T-helper 2 cell (primary cell): ENCODE measurements at places on chromosomes 1 and 21.
A peak's percentile ranks its signal among the peaks of the same experiment; 100 is the strongest.

GRCh38 chr1:151953409-151954094, 40.1 kb downstream of the S100A10 start:
- no peak for DNase-seq

DNA sequence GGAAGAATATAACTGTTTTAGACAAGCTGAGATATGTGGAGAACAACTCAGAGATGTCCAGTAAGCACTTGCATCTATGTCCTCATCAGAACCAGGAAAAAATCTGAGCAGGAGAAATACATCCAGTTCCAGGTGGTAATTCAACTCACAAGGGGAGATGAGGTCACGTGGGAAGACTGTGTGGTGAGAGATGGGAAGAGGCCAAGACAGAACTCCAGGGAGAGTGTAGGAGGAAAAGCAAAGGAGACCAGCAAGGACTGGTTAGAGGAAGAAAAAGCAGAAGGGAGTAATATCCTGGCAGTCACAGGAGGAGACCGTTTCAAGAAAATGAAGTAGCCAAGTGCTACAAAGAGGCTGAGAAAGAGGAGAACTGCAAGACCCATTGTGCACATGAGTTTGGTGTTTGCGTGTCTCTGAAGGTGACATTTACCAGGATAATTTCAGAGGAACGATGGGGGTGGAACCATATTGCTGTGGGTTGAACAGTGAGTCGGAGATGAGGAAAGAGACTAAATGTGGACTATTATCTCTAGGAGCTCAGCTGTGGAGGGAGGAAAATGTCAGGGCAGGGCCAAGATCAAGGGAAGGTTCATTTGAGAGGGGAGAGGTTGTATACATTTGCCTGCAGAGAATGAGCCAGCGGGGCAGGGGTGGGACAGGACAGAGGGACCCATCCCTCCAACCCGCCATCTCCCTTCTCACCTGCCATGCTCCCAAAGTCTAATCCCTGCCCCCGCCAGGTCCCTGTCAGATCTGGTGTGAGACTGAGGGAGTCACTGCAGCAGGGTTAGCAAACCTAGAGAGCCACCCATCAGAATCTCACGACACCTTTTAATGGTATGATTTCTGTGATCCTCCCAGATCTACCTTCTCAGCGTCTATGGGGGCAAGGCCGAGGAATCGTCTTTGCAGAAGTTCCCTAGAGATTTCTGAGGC, 24.9 kb downstream of the SUSD4 start:
- no peak for DNase-seq

- DNase-seq = no peak
These were observed 496.9 kb upstream of the CAMK1G start for GRCh38 chr1:209086486-209087192.

- no peak for DNase-seq
These were observed 32.9 kb downstream of the GADD45A start for GRCh38 chr1:67717876-67718275.

DNA sequence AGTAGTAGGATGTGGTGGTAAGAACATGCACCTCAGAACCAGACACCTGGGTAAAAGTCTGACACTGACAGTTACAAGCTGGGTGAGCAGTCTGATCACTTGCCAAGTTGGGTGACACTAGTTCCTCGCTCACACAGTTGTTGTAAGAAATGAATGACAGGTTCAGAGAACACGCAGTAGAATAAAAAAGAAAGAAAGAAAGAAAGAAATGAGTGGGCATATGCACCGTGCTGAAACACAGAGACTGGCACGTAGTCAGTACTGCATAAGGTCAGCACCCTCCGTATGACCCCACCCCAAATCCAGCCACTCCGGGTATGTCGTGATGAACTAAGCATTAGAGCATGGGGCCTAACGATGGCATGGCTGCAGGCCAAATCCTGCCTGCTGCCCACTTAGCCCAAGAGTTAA, 90.6 kb downstream of the GLUL start:
- no peak for DNase-seq

DNA sequence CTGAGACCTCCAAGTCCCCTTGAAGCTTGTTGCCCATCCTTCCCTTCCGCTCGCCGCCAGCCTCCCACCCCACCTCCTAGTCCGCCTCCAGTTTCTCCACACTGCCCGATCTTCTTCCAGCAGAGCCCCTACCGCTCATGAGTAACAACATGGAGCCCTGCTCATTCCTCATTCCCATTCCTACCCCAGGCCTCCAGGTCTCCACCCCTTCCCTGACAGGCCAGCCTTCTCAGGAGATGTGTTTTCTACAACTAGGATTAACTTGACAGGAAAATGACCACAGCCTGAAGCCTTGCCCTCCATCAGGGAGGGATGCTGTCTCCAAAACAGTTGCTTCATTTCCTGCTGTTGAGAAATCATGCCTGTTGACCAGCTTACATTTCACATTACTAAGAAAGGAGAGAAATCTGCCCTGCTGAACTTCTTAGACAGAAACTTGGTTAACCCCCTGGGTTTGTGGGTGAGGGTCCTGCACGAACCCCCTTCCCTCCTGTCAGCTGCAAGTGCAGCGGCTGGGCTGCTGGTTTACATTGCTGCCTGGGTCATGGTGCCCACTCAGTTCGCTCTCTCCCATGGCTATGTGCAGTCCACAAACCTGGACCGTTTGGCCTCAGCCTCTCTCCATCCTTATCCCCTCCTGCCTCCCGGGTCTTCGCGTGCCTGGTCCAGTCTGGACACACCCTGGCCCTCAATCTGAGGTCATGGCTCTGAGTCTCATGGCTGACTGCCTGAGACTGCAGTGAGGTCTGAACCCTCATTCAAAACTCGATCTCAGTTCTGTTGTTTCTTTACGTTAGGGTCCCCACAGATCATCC, 16.1 kb upstream of the CHI3L1 start:
- no peak for DNase-seq

DNA sequence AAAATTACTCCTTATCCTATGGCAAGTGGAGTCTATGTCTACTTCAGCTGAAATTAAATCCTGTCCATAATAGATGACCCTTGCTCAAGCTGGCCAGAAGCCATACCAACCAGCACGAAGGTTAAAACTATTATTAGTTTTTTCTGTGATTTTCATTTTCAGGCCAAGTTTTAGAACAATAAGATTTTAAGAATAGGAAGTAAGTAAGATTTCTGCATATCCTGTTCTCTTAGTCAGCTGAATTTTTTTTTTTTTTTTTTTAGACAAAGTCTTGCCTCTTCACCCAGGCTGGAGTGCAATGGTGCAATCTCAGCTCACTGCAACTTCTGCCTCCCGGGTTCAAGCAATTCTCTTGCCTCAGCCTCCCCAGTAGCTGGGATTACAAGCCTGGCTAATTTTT, 6.1 kb upstream of the RBP7 start:
- DNase-seq = no peak

GRCh38 chr1:23385119-23385621, 15.5 kb upstream of the ZNF436 start:
- DNase-seq = no peak

DNA sequence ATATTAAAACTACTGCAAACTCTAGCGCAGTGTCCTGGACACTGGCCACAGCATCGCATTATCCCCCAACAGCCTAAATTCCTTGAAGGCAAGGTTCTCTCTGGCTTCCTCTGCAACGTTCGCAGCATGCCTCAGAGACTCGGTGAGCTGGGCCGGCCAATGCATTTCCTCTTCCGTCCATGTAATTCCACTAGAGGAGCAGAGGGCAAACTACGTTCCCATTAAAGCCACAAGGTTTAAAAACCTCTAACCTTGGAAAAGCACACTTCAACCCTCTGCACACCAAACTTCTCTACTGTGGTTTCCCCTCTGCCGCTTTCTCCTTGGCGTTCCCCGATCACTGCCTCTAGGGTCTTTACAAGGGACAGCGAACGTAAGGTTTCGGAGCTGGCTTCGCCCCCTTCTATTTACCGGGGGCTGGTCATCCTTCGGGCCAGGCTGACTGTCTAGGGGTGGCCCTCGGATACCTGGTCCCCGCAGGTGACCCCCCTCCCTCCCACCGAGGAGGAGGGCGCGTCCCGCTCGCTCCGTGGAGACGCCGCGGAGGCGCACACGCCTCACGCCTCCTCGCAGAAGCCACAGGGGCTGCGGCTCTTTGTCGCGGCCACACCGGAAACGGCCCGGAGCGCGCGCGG, 456 bp upstream of the SMYD2 start:
- DNase-seq = peak; percentile 31

- no peak for DNase-seq
These were observed 24.0 kb downstream of the NSUN4 start for GRCh38 chr1:46364612-46365011.

- peak; percentile 44 for DNase-seq
These were observed 24.3 kb upstream of the EPS8L3 start for GRCh38 chr1:109787845-109788601.

DNA sequence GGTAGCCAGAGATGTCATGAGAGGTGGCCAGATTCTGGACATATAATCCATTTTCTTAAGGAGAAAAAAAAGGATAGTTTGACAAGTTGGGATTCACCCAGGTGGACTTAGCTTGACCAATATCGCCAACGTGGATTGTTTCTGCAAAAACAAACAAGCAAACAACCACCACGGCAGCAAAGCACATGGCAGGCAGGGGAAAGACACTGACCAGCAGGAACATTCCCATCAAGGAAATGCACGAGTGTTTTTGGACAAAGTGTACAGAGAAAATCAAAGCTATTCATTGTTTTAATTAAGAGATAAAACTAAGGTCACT, 9.1 kb upstream of the PLA2G2C start:
- DNase-seq = no peak

DNA sequence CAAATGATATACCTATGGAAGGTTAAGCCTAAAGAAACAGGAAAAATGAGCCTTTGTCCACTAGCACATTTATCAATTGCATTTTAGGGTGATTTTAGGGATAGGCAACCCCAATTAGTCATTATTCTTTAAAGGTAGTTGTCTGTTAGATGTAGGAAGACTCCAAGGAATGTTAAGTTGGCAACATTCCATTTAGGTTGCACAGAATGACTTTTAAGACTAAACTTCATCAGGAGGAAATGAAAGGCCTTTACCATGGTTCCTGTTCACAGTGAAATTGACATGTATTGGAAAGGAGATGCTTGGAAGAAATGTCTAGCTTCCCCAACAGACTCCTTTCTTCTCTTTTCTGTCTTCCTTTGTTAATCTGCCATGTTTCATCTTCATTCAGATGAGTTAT, 1.6 kb upstream of the APOBEC4 start:
- no peak for DNase-seq

GRCh38 chr1:246083416-246083815, 423.7 kb downstream of the SMYD3 start:
- no peak for DNase-seq

GRCh38 chr1:148385371-148386030, 97.6 kb downstream of the PPIAL4G start:
- DNase-seq = no peak

- no peak for DNase-seq
These were observed 6.3 kb downstream of the TMEM200B start for GRCh38 chr1:29117381-29117780.

DNA sequence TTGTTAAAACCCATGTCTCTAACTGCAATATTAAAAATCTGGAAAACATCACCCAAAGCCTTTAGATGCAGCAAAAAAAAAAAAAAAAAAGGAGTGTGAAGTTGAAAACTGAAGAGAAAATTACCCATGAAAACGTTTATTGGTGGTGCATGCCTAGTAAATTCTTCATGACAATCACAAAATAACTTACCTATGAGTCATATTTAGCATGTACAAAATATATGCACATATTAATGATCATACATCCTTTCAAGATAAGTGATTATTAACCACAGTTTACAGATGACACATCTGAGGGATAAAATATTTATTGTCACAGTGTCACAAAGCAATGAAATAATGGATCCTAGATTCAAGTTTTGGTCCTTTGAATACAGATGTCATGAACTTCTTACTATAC, 505.2 kb upstream of the NR5A2 start:
- no peak for DNase-seq

GRCh38 chr1:210440081-210440480, 111.4 kb downstream of the HHAT start:
- DNase-seq = no peak

GRCh38 chr1:220772846-220773245, 13.9 kb upstream of the MTARC1 start:
- no peak for DNase-seq

DNA sequence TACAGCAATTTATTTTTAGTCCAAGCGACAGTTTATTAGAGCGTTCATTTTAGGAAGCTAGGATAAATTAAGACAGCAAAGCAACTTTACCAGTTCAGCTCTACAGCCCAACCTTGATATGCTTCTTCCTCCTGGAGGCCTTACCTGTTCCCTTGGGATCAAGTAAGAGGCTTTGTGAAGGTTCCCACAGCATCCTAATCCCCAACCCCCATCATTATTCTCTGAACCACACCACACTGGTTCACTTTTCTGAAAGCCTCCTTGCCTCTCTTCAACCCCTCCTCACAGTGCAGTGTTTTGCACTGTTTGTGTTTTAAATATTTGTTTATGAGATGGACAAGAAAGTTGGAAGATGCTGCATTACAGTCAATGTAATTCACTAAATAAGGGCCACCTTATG, 126.3 kb upstream of the CXADR start:
- DNase-seq = no peak

DNA sequence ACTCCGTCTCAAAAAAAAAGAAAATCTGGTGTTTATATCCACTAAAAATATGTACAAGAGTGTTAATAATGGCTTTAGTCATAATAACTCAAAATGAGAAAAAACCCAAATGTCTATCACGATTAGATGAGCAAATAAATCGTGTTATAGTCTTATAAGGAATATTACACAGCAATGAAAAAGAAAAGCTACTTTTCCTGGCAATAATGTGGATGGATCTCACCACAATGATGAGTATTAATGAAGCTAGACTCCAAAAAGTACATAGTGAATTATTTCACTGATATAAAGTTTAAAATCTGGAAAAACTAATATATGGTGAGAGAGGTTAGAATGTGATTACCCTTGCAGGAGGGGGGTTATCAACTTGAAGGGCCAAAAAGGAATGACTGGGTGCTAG, 9.7 kb downstream of the CD244 start:
- DNase-seq = no peak

- DNase-seq = no peak
These were observed 3.2 kb upstream of the MIB2 start for GRCh38 chr1:1612104-1612400.

DNA sequence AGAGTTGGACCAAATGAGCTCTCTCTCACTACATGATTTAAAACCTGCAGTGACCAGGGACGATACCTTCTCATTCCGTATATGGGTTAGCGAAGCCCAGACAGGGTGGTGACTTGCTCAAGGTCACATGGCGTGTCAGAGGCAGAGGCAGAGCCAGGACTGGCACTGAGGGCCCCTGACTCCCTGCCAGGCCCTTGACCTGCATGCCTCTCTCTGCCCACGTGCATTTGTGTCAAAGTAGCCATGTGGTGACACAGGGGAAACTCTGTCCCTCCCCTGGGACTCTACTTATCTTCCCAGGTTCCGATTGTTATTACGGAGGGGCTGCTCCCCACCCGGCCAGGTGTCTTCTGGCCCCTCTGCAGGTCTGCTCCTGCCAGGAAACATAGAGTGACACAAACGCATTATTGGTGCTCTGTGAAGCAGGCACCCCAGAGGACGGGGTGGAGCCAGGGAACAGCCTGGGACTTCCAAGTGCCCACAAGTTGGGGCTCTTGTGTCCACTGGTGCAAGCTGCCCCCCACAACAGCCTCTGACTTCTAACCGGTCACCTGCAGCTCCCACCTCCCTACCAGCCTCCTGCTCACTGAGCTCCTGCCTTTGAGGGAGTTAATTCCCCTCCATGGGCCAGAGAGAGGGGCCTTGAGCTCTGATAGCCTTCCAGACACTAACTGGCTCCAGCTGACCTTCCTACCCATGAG, 7.3 kb upstream of the TINAGL1 start:
- no peak for DNase-seq

GRCh38 chr1:100359139-100359538, 6.8 kb downstream of the CDC14A start:
- DNase-seq = no peak
